ENCODE measurements at places on chromosomes 16 and 17.

- no peak for DNase-seq
Observed at GRCh38 chr17:55962951-55963401, 190.3 kb upstream of the ANKFN1 start.

GRCh38 chr17:15180121-15180561 is 85.0 kb downstream of the PMP22 start:
- DNase-seq, result no peak

GRCh38 chr16:986925-987582 is 5.5 kb downstream of the SOX8 start:
- no peak for DNase-seq

GRCh38 chr17:41496803-41497484 is 7.2 kb upstream of the KRT36 start:
- DNase-seq, result peak; percentile 87

DNA sequence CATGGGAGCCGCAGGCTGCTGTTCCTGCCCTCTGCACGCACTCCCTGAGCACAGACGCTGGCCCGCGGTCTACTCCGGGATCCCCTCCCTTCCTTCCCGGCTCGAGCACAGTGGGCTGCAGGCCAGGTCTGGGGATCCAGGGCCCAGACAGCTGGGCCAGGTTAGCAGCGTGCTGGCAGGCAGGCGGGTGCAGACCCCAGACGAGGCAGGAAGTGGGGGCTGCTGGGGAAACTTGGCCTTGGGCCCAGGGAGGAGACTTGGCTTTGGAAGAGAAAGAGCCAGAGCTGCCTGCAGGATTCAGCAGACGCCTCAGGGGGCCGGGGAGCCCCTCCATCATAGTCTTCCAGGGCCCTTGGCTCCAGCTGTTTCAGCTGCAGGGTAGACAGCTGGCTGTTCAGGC is 30.2 kb upstream of the ABCC3 start:
- DNase-seq, result no peak

GRCh38 chr16:11389083-11389482 is 43.8 kb downstream of the RMI2 start:
- no peak for DNase-seq

DNA sequence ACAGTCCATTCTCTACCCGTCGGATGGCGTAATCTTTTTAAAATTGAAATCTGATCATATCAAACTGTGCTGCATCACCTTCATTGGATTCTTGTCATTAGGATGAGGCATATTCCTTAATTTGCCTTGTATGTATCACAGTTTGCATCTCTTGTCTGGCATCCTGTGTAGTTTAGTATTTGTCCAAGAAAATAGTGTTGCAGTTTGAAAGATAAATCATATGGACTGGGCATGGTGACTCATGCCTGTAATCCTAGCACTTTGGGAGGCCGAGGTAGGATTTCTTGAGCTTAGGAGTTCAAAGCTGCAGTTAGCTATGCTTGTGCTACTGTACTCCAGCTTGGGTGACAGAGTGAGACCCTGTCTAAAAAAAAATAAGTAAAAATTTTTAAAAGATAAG is 5.8 kb upstream of the RSL1D1 start:
- no peak for DNase-seq

DNA sequence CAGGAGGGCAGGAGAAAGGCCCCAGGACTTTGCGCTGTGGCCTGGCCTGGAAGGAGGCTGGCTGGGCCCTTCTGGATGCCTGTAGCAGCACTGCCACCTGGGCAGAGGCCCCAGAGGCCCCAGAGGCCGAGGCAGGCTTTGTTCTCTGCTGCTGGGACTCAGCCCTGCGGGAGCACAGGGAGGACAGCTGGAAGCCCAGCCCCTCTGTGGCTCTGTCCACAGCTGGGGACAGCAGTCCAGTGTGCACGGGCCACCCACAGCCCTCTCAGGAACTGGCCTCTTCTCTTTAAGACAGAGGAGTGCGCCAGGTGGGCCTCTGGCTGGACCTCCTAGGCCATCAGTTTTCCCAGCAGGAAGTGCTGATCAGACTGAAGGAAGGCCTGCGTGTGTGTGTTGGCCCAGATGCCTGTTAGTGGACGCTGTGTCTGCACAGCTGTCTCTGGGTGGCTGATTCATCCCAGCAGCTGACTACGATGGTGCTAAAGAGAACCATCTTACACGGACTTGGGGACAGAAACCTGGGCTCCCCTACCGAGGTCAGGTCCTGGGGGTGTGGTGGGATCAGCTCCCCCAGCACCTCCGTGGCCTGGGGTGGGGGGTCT is 26.9 kb upstream of the ZNF750 start:
- DNase-seq, result no peak

GRCh38 chr17:67970783-67971182 is 25.5 kb downstream of the C17orf58 start:
- DNase-seq, result no peak

- no peak for DNase-seq
Observed at GRCh38 chr17:12250973-12251372, 230.3 kb downstream of the MAP2K4 start.

GRCh38 chr17:8753976-8754440 is 4.3 kb downstream of the SPDYE4 start:
- no peak for DNase-seq

- no peak for DNase-seq
Observed at GRCh38 chr16:14202697-14203096, 131.6 kb downstream of the MRTFB start.

DNA sequence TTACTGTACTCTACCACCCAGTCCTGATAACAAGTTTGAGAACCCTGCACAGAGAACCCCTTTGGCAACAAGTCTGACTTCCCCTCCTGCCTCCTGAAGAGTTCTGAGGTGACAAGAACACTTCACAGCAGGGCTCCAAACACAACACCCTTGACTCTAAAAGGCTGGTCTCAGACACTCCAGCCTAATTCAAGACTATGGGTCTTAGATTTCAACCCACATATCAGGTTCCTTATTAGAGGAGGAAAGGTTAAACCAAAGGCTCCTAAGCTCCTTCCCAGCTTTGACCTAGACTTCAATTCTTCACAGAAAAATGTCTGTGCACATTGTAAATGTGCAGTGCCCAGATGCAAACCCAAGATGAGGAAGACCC is 23.0 kb downstream of the RANBP10 start:
- DNase-seq, result no peak

DNA sequence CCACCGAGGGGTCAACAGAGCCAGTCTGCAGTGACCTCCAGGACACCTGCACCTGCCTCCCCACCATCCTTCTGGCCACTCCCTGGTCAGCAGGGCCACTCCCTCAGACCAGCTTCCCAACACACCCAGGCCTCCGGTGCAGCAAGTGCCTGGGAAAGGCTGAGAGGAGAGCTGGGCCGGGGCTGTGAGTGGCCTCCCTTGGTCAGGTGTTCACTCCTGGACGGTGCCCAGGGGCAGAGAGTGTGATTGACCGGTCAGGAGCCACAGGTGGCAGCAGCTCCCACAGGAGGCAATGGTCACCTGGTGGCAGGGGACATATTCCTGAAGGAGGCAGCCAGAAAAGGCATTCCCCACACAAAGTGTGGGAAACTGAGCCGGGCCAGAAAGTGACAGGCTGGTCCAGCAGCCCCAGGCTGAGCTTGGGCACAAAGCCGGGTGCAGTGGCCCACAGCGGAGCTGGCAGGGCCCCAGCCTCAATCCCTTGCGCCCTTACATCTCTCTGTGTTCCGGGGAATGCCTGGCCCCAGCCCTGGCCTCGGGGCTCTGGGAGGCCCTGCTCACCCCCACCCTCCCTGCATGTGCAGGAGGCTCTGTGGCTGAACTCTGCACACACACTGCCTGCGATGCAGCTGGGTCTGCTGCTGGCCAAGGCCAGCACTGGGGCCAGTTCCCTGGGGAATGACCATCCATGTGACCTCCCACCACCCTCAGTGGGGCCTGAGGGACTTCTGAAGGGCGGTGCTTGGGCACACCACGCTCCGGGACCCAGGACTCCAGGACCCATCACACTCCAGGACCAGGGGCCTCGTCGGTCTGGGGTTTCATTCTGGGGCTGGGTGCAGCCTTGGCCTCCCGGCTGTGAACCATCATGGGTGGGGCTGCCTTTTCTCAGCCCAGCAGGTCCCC is 1.2 kb upstream of the C17orf99 start:
- DNase-seq, result no peak

DNA sequence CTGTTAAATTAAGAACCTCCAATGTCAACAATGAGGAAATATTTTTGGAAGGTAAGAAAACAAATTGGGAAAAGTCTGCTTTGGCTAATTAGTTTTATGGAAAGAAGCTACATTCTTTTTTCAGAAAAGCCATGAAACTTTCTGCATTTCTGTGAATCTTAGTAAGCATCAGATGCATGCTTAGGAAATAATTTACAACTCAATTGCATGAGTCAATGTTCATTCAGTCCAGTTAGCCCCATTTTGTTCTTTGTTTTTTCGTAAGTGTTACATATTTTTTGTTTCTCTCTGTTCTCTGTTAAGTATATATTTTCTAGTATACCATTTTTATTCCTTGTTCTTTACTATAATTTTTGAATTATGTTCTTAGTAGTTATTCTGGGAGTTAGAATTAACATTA is 195.2 kb upstream of the KIF2B start:
- DNase-seq, result no peak

DNA sequence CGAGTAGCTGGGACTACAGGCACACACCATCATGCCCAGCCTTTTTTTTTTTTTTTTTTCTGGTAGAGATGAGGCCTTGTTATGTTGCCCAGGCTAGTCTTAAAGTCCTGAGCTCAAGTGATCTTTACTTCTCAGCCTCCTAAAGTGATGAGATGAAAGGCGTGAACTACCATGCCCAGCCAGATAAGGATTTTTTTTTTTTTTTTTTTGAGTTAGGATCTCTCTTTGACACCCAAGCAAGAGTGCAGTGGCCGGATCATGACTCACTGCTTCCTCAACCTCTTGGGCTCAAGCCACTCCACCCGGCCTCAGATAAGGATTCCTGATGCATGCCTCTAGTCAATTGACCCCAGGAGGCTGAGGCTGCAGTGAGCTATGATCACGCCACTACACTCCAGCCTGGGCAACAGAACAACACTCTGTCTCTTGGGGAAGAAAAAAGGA is 11.2 kb upstream of the PLEKHG4 start:
- DNase-seq, result no peak

GRCh38 chr16:78528265-78528664 is 428.8 kb downstream of the WWOX start:
- no peak for DNase-seq

DNA sequence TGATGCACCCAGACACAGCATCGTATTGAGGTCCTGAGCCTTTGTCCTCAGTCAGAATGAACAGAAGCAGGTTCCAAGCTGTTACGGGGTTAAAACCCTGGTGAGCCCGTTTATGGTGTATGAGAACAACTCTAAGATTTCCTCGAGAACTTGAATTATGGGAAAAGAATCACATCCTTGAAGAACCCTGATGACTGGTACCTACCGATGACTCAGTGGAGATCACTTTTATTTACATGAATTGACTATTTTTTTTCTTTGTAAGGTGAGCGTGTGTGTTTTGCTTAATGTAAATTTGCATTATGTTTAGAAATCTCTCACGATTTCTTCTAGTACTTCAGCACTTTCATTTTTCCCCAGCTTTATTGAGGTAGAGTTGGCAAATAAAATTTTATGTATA is 3.3 kb upstream of the KRTAP4-4 start:
- DNase-seq, result no peak

DNA sequence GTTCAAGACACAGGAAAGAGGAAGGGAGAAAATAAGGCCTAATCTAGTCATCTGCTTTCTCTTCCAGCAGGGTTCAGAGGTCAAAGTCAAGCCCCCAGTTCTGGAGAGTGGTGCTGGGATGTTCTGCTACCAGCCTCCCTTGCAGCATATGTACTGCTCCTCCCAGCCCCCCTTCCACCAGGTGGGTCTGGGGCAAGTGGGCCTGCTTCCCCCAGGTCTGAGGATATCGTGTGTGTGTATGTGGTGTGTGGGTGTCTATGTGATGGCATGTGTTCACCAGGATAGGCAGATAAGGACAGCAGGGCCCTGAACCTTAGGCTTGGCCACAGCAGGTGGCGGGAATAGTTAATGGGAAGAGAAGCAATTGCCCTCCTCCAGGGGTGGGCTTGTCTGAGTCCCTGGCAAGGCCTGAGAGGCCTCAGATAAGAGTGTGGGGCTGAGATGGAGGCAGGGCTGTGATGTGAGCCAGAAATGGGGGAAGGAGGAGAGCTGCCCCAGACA is 21.1 kb downstream of the FOXN1 start:
- no peak for DNase-seq

- no peak for DNase-seq
Observed at GRCh38 chr16:46768809-46769208, 20.7 kb upstream of the MYLK3 start.

- no peak for DNase-seq
Observed at GRCh38 chr17:8476741-8477140, 41.1 kb downstream of the NDEL1 start.

DNA sequence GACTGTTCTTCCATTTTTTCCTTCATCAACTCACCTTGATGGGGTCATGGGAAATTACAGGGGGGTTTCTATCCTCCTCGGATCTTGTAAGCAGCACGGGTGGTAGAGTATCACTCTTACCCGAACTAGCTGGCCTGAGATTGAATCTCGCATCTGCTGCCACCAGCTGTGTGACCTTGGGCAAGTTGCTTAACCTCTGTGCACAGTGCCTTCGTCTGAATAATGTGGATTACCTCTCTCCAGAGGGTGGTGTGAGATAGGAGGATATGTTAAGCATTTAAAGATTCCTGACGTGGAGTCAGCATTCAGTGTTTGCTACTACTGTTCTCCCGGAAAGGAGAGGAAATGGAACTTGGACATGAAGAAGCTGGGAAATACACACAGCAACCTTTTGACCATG is 24.4 kb downstream of the LASP1 start:
- no peak for DNase-seq

DNA sequence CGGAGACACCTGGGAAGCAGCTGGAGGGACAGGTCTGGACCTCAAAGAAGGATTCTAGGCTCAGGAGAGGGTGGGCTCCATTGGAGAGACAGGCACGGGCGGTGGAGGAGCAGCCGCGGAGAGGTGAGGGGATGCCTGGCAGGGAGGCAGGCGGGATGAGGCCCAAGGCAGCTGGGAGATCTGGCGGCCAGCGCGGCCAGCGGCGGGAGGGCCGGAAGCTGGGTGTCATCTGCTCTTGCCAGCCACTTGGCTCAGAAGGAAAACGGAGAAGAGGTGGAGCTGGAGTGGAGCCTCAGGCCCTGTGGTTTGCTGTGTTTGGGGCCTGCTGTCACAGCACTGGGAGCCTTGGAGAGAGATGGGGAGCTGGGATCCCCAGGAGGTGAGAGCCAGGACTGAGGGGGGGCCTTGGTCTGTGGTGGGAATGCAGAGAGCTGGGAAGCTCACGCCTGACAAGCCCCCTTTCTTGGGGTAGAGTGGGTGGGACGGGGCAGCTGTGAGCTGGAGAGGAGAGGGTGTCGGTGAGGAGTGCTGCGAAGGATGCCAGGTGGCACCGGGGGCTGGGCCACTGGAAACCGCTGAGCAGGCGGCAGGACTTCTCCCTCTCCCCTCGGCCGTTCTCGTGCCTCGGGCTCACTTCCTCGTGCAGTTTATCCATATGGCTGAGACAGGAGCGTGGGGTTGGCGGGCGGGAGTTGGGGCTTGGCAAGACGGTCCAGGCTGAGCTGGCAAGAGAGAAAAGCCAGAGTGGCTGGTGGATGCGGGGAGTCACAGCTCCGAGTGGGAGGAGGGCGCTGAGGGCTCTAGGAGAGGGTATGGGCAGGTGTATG is 8.0 kb downstream of the TBC1D24 start:
- DNase-seq, result no peak

- no peak for DNase-seq
Observed at GRCh38 chr16:67940446-67941089, 3.4 kb downstream of the LCAT start.

Data from activated naive CD4-positive, alpha-beta T cell treated with anti-CD3 and anti-CD28 coated beads for 36 hours (primary cell).